ENCODE measurements at places on chromosomes 3 and 15. TPM values are rescaled to one million over a fixed set of nuclear protein-coding genes. Genes with fewer than 3 reads are reported as not detected.

GRCh38 chr3:160257606-160258005 is 32.4 kb downstream of the C3orf80 start:
- H3K4me1 ChIP-seq: no peaks in the 10 kb centered on the region
- H3K27ac ChIP-seq: no peak overlapping the region
- DNase-seq: no peak
- H3K36me3 ChIP-seq: no peaks in the 10 kb centered on the region
- no peaks in the 10 kb centered on the region for H3K27me3 ChIP-seq

DNA sequence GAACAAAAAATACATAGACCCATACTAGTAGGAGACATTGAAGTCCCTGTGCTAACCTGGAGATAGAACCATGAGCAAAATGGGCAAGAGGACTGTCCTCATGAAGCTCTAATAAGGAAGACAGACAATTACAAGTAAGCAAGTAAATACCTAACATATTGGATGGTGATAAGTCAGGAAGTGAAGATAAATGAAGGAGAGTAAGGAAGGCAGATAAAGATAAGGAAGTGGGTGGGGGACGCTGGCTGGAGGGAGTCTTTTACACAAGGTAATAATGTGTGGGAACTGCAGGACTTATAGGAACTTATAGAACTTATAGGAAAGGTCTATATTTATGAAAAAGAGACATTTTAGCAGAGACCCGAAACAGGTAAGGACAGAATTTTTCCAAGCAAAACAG is 148.9 kb upstream of the ABI3BP start:
- no peaks in the 10 kb centered on the region for H3K36me3 ChIP-seq
- H3K4me1 ChIP-seq: peaks cover 29% of the 10 kb centered on the region
- peak; percentile 6 for DNase-seq

DNA sequence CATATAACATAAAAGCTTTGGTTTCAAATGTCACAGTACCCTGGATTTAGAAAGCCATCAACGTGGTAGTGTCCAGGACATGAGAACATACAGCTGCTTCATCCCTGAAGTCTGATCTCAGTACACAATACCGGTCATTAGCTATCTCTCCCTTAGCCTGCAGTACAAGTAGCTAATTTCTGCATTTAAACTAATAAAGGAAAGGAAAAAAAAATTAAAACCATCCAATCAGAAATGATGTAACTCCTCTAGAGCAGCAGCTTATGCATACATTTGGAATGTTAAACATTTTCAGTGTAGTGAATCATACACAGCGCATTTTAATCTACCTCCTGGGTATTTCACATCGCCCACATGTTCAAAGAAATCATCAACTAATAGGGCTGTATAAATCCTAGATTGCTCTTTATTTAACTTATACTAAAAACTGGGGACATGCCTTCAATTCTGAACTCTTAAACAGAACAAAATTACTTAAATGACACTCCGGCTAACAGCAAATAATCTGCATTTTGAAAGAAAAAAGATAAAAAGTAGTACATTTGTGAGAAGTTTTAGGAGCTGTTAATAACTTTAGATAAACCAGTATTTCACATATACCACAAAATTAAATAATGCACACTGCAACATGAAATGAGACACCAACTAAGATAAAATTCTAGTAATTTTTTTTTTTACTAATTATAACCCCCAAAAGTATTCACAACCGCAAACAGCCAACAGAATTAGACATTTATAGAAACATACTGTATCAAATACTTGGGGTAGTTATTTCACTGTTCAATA is 3.7 kb downstream of the IGF2BP2 start:
- H3K27me3 ChIP-seq: no peaks in the 10 kb centered on the region
- no peaks in the 10 kb centered on the region for H3K36me3 ChIP-seq
- peak overlapping the region; percentile 14 for H3K4me3 ChIP-seq
- peak overlapping the region; percentile 44 for H3K27ac ChIP-seq
- peak; percentile 63 for DNase-seq

DNA sequence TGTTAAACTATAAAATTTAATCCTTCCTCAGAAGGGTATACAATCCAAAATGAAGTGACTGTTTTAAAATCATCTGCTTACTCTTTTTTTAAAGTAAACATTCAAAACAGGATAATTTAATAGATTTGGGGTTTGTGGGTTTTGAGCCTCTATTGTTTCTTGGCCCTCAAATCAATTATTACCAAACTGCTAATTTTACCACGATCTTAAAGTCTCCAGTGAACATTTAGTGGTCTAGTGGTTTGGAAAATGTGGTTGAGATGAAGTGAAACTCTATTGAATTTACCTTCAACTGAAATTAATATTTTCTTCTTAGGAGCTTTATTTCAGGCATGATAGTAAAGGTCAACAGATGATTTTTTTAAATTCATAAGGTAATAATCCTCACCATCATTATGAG is 11.2 kb upstream of the ATP11B start:
- DNase-seq: no peak
- no peaks in the 10 kb centered on the region for H3K36me3 ChIP-seq
- H3K27ac ChIP-seq: no peak overlapping the region
- H3K4me3 ChIP-seq: no peak overlapping the region
- no peaks in the 10 kb centered on the region for H3K27me3 ChIP-seq

PIERCE2 gene
- 3.1 TPM for total RNA-seq

NOX5 gene
- not detected for total RNA-seq

LRTM1 gene
- not detected for total RNA-seq
